ENCODE measurements at places on chromosomes 4 and X.

GRCh38 chrX:115949900-115950822 is 220.4 kb upstream of the AGTR2 start:
- peak; percentile 35 for DNase-seq

- no peak for DNase-seq
Observed at GRCh38 chr4:164753873-164754488, at the start of gene SMIM31. Gene SMIM31, plus strand, starts transcription at chr4:164754131. Its CDS starts 16,313 bp downstream, at chr4:164770444.

DNA sequence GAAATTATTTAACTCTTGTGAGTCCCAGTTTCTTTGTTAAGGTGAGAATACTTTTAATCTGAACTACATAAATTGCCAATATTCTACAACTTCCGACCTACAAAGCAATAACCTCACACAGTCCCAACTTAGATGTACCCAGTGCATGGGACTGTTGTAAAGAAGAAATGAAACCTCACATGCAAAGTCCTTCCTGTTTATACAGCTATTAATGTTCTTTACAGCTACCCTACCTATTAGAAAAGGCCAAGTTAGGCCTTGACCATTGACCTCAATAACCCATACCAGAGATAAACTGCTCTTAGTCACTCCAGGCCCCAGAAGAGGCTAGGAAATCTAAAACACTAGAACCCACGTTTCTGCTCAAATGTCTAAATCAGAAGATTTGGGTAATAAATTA is 920.1 kb upstream of the TENM3 start:
- no peak for DNase-seq

DNA sequence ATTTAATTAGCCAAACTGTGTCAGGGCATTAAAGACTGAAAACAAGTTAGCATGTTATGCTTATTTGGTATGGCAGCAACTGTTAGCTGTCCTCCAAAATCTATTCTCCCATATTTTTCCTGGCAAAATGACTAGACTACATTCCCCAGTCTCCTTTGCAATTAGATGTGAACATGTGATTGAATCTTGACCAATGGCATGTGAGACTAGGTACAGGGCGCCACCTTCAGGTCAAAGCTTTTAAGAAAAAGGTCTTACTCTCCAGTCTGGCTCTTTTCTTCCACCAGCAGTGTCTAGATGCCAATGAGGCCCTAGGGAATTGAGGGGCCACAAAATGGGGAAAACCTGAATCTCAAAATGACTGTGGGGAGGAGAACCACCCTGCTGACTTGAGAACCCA is 408.2 kb downstream of the SMARCA1 start:
- peak; percentile 60 for DNase-seq

DNA sequence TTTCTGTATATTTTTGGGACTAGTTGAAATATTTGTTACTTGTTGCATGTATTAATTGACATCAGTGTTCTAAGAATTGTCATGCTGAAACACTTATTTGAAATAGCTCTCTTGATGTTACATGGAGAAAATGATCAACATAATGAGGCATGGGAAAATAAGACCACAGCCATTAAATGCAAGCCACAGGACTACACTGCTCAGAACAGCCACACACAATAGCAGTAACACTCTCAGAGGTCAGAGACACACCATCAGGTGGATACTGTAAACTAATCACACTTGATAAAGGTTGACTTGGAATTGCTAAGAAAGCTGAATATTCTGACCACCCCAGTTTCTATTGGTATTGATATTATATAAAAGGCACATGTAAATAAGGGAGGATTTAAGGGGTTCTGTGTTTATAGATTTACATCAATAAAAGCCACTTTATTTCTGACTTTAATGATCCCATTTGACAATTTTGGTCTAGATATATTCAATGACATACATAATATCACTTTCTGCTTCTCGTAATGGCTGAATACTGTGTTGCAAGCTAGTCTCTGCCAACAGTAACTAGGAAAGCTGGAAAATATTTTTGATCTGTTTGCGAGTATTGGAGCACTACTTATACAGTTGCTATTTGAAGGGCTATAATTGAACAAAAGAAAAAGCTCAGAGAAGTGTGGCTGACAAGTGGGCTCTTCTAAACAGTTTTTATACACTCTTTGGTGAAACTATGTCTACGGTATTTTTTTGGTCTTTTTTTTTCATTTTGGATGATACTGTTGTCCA is 876.5 kb upstream of the INTU start:
- DNase-seq = no peak

- peak; percentile 69 for DNase-seq
Observed at GRCh38 chr4:17324386-17324830, 187.5 kb downstream of the QDPR start.

DNA sequence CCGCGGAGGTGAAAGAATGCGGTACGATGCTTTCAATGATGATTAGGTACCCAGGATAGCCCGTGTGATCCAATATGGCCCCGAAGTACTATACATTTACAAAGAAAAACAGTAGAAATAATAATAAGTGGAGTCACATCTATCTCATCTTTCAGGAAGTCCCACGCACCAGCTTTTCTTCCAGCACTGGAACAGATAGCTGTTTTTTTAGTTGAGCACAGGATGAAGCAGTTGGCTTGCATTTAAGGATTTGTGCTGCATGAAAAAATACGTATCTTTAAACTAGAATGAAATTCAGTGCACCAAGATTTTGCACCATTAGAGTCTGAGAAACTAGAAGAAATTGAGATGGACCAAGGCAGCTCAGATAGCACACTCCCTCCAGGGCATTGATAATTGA is 44.1 kb downstream of the SMIM20 start:
- DNase-seq = no peak

DNA sequence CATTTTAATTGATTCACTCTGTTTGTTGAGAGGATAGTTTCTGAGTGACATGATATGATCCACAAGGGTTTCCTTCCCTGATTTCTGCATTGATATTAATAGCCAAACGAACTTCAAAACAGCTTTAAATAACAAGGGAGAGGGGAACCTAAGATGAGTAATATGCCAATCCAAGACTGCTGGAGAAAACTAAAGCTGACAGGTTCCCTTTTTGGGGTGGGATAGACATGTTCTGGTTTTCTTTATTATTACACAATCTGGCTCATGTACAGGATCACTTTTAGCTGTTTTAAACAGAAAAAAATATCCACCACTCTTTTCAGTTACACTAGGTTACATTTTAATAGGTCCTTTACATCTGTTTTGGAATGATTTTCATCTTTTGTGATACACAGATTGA is 182.2 kb downstream of the AR start:
- DNase-seq = no peak

DNA sequence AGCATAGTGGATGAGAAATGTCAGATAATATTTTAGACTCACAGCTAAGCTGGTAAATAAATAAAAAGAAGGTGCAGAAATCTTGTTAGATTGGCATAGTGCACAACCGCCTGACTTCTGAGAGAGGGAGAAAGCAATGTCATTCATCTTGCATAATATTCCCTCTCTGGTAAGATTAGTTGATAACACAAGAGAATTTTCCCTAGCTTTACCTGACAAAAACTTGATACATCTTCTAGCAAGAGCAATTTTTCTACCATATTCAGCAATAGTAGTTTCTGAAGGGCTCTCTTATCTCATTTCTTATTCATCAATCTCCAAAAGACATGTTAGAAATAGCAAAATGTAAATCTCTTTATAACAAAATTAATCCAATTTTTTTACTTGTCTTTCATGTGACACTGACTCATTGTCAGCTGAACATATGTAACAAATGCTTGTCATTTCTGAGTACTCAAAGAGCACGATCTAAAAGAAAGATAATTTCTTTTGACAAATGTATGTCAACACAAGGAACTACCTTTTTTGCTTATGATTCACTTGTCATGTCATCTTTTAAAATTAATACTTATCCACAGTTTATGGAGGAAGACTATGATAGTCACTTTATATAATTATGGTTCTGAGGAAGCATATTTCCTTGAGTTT is 240.0 kb downstream of the ARAP2 start:
- DNase-seq = no peak

- DNase-seq = no peak
Observed at GRCh38 chr4:188221090-188221489, 81.8 kb downstream of the TRIML1 start.

All from NCI-H526 (cell line).